ENCODE measurements at places on chromosomes 16 and 17.

DNA sequence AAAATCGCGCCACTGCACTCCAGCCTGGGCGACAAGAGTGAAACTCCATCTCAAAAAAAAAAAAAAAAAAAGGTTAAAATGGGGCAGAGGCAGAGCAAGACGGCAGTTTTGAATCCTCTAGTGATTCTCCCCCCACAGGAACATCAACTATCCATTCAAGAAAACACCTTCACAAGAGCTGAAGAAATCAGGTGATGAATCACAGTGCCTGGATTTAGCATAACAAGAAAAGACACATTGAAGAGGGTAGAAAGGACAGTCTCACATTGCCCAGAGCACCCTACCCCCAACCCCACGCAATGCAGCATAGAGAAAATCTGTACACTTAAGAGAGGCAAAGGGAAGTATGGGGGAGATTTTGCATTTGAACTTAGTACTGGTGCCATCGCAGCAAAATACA, 28.8 kb upstream of the RNF43 start:
- DNase-seq, result no peak

GRCh38 chr17:9169116-9169515, 147.8 kb downstream of the NTN1 start:
- DNase-seq, result no peak

DNA sequence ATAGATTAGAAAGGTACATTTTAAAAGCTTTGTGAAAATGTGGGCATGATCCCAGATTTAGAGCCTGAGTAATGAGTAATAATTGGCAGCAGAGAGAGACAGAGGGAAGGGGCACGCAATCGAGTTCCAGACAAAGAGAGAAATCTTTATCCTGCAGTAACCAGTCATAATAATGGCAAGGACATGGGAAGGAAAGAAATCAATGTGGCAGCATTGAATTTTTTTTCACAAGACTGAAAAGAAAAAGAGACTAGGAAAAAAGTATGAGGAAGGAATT, 790.8 kb upstream of the SOX9 start:
- DNase-seq, result no peak

- no peak for DNase-seq
Measured at GRCh38 chr17:40900809-40901356, 15.8 kb upstream of the KRT20 start.

DNA sequence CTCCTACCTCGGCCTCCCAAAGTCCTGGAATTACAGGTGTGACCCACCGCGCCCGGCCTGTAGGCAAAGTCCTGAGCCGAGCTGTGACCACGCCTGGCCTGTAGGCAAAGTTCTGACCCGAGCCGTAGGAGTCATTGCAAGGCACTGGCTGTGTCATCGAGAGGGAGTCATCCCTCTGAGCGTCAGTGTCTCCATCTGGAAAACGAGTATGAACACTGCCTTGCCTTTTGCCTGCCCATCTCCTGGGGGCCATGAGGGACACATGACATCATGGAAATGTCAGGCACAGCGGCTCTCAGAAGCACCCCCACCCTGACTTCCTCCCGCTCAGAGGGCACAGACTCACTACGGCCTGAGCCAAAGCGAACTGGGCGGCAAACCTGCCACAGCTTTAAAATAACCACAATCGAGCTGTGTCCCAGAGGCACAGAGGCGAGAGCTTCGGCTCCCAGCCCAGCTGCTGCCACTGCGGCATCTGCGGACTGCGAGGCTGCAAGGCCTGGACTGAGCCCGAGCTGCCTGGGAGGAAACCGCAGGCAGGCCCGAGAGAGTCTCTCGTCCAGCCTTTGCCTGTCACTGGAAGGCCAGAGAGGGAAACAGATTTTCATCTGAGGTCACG, 50.8 kb downstream of the RPH3AL start:
- no peak for DNase-seq

DNA sequence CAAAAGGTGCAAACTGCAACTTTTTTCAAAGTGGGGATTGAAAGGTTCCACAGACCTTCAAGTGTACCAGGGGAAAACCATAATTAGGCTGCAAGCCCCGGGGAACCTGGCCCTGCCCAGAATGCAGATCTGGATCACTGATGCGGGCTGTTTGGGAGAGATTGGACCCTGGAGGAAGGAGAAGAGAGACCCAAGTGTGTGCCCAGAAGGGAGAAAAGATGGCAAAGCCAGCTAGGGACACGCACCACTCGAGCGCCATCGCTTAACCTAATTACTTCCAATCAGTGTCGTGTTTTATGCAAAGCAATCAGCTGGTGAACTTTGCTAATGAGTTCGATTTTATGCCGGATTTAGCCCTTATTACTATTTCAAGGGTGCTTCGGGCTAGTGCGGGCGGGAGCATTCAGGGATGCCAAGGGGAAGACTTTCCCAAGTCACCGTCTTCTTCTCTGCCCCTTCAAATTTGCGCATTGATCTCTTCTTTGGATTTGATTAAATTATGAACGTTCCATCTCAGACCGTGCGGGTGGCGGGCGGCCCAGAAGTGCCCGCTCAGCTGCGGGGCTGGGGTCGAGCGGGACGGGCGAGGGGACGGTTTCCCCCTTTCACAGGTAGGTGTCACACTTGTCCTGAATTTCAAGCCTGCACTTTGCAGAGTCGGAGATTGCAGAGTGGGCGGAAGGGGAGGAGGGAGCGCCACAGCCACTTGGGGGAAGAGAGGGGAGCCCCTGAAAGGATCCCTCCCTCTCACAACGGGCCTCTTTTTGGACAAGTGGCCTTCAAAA, 4.0 kb downstream of the IRX5 start:
- DNase-seq, result no peak

GRCh38 chr16:13883881-13884280, 36.1 kb upstream of the ERCC4 start:
- DNase-seq, result no peak

DNA sequence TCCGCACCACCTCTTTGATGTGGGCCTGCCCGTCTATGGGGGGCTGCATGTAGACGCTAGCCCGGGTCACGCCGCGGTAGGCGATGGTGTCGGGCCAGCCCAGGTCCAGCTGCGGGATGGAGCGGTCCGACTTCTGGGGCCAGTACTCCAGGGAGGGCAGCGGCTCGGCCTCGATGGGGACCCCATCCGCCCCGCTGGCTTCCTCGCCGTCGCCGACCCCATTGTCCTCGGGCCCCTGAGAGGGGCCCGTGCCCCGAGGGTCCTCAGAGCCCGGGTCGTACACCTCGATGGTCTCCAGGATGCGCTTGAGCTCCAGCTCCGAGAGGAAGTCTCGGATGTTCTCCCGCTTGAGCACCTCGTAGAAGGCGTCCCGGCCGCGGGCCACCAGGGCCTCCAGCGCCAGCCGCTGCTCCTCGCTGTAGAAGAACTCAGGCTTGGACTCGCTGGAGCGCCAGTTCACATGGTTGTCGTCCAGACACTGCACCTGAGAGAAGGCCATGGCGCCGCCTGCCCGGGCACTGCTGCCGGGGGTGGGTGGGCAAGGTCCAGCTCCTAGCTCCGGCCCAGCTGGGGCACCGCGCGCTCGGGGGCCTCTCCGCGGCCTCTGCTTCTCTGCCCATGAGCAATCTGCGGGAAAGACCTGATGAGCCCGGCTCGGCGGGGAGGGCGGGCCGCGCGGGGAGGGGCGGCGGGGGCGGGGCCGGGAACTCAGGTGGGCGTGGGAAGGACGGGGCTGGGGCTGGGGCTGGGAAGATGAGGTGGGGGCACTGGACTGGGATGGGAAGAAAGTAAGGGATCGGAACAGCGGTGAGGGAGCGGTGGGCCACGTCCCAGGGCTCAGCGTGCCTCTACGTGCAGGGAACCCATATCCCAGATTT, 782 bp downstream of the FAM83G start:
- DNase-seq, result no peak

GRCh38 chr17:78107457-78107856, 21.1 kb downstream of the TMC6 start:
- no peak for DNase-seq

GRCh38 chr17:55660178-55660886, 62.3 kb downstream of the TMEM100 start:
- no peak for DNase-seq

DNA sequence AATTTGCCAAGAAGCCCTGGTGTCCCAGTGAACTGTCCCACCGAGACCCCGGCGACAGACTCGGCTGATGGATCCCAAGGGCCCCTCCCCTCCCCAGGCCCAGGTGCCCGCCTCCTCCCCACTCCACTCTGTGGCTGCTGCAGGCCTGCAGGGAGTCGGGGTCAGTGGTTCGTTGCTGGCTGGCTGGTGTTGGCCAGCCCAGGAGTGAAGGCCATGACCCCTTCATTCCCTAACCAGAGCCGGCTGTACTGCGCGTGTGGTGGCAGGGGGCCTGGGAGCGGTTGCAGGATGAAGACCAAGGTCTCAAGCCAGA, 9.2 kb upstream of the TBX2 start:
- DNase-seq, result no peak

- no peak for DNase-seq
Measured at GRCh38 chr16:80231888-80232287, 308.9 kb upstream of the DYNLRB2 start.

GRCh38 chr16:62033065-62033464, 3.2 kb downstream of the CDH8 start:
- no peak for DNase-seq

GRCh38 chr17:34639706-34640425, 60.5 kb downstream of the TMEM132E start:
- DNase-seq, result peak; percentile 82

GRCh38 chr17:67221062-67221998, 23.7 kb downstream of the HELZ start:
- peak; percentile 68 for DNase-seq

DNA sequence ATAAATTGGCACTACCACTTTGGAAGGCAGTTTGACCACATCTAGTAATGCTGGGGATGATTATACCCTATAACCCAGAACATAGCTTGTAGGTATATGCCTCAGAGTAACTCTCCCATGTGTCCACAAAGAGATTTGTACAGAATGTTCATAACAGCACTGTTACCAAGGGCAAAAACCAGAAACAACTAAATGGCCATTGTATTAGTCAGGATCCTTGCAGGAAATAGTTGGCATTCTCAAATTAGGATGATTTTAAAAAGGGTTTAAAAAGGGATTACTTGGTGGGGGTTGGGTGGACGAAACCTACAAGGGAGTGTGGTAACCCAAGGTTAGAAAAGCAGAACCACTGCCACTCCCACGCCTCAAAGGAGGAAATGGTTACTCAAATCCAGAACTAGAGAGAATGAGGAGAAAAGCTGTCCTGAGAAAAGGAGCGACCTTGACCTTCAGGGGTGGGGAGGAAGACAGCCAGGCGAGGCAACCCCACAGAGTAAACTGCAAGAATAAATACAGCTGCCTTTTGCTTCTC, 2.1 kb downstream of the CPPED1 start:
- no peak for DNase-seq

DNA sequence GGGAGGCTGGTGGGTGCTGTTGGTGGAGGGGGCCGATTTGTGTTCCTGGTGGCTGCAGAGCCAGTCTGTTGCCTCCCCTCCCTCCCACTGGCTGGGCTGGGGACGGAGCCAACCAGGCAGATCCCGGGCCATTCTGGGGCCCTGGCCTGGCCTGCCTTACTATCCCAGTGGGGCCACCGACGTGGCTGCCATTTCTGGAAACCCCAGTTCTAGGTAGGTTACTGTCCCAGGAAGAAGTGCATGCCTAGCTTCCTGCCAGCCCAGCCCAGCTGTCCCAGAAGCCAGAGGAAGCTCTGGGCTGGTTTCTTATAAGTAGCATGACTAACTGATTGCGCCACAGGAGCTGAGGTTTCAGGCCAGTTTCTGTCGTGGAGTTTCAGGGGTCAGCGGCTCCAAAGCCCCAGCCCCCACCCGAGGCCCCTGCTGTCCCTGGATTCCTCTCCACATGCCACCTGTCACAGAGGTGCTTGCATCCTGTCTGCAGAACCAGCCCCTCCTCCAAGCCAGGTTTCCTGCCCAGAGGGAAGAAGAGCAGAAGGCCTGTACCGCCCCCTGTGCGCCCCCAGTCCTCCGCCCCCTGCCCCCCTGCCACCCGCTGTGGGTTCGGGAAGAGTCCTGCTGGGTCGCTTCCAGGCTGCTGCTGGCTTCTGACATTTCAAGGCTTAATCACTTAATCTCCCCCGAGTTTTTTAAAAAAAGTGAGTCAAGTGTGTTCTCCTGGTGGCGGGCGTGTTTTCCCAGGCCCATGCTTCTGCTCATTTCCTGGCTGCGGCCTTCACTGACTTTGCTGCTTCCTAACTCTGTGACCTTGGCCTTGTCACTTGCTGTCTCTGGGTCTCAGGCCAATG, 13.2 kb downstream of the IL4R start:
- DNase-seq, result peak; percentile 88

DNA sequence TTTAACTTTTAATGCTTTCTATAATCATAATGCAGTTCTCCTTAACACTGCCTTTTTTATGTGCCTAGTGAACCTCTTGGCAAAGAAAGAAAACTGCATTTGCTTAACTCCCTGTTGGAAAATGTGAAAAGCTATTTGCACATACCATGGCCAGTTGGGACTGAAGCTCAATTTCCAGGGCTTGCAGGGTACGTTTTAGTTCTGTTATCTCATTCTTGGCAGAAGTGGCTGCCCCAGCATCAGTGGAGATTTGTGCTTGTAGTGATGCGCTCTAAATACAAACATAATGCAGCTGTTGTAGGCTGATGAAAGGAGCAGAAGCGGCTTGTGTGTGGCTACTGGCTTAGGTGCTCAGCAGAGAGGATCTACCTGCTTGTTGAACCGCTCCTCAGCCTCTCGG, 3.7 kb downstream of the KRT24 start:
- no peak for DNase-seq

GRCh38 chr17:21001111-21001812, 41.5 kb downstream of the USP22 start:
- DNase-seq, result no peak

DNA sequence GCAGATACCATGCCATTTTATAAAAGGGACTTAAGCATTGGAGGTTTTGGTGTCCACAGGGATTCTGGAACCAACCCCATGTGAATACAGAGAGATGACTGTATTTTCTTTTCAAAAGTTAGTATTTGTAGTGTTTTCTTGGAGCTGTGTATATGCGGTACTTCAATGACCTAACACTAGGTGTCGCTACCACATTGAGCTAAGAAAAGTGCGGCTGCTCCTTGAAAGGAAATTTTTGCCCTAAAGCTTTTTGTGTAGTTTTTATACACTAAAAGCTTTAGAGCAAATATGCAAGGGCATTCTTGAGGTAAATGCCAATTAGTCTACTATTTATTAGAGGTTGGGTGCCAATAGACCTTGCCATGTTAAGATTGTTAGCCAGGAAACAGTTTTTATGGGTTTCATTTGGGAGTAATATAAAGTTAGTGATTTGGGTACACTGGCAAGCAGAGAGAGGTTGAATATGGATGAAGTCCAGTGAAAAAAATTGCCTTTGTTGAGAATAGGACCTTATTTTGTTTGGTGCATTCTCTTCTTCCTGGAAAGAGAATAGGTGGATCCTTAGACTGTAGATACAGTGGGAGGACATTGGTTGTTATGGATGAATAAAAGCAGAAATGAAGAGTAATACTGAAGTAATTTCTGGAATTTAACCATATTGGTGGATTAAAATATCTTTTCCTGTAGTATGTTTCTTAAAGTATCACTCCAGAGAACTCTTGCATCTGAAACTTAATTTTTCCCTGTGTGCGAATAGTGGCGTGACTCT, 43.3 kb downstream of the BCAS3 start:
- peak; percentile 13 for DNase-seq
